CD4-positive, alpha-beta T cell treated with Interleukin-4 for 4 hours (primary cell): ENCODE measurements at places on chromosomes 6 and 20.

DNA sequence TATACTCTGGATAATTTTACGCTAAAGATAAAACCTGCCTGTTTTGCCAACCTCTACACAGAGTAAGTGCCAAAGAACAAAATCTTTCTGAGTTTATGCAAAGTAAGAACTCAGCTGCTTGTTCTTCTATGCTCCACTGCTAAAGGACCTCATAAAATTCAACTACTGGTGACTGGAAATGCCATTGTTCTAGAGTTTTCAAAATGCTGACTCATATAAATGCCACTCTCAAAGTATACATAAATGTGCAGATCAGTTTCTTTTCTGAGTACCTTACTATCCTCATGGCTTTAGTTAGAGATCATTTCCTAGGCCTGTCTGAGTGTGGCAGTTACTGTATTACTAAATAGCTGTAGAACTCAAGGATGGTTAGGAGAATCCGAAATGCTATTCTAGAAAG, 45.6 kb downstream of the LYRM4 start:
- DNase-seq: no peak

DNA sequence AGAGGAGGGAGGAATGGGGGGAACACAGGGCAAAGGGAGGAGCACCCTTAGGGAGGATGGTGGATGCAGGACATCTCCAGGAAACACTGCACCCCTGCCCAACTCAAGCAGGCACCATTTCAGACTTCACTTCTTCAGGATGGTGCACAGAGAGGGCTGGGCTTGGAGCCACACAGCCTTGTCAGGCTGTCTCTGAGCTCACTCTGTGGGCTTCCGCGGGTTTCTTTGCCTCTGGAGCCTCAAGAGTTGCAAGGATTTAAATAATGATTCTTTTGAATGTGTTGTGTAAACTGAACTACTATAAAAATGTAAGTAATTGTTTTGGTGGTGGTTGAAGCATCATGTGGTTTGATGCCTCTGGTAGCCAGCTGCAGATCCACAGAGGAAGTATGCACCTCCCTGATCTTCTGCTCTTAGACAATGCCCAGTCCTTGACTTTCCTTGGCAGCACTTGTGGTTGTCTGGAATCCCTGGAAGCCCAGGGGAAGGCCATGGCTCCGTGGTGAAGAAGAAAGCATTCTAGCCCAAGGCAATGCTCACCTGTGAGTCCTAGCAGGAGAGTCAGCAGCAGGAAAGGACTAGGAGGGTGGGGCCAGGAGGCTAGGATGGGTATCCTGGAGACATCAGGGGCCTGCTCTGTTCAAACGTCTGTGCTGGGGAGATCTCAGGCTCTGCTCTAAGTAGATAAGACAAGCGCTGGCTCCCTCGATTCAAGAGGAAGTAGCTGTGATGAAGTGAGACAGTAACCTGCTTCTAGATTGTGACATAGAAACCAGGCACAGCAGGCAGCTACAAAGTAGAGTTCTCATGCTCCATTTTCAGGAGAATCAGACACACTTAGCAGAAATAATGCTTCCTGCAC, 50.2 kb upstream of the SIRPG start:
- no peak for DNase-seq

DNA sequence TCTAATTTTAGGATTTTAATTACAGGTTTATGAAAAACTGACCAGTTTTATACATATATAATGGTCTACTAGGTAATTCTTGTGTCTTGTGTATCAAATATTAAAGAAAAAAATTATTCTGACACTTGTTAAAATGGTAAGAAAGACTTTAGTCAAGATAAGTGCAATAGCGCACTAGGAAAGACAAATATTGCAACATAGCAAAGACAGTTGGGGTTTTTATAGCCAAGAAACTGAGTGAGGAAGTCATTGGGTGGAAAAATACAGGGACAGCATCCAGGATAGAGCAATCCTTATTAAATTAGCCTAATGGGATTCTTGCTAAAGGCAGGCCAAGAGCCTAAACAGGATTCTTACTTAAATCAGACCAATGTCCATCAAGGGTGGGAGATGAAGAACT, 71.1 kb downstream of the ROS1 start:
- DNase-seq: no peak

- no peak for DNase-seq
Observed at GRCh38 chr6:133591275-133591674, 297.6 kb upstream of the TCF21 start.

DNA sequence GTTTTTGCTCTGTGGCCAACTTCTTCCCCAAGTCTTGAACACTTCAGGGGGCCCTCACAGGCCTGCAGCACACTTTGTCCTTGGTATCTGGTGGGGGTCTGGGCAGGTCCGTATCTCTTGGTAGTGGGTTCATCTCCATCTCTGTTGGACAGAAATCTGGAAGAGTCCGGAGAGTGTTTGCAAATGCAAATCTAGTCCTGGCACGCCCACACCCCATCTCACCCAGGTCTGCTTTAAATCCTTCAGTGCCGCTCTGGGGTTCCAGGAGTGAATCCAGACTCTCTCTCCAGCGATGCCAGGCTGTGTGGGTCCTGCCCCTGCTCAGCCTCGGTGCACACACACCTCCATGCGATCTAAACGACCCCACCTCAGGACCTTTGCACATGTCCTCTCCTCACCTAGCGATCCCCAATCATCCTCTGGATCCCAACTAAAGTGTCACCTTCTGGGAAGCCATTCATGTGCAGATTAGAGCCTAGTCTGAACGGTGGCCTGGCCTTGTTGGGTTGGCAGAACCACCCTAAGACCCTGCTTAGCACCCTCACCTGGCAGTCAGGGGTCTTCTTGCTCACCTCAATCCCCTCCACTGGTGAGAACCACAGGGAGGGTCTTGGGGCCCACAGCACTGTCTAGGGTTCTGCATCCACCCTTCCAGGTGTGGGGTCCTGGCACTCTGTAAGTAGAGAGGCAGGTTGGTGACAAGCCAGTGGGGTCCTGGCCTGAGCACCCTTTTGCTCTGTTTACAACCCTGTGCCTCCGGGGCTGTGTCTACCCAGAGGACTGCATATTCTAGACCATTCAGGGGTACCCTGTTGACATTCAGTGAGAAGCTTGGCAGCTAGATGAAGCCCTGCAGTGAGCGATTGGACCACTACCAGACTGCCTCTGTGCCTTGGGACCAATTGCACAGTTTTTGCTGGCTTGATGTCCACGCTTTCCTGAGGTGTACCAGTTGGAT, 100.8 kb downstream of the SYCP2 start:
- no peak for DNase-seq

- DNase-seq: no peak
Observed at GRCh38 chr6:111980971-111981840, 72.7 kb upstream of the CCN6 start.

DNA sequence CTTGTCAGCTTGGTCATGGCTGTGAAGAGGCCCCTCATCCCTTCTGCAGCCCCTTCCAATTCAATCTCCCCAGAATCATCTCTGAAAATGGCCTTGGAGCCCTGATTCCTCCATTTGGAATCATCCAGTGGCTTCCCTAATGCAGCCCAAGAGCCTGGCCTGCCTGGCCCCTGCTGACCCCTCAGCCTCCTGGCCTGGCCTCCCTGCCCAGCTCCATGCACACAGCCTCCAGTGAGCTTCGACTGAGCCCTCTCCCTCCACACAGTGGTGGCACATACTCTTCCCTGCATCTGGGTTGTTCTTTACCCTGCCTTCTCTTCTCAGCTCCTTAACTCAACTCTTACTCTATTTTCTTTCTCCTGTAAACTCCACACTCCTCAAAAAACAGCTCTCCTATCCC, 120.9 kb downstream of the ANKRD60 start:
- DNase-seq: no peak

DNA sequence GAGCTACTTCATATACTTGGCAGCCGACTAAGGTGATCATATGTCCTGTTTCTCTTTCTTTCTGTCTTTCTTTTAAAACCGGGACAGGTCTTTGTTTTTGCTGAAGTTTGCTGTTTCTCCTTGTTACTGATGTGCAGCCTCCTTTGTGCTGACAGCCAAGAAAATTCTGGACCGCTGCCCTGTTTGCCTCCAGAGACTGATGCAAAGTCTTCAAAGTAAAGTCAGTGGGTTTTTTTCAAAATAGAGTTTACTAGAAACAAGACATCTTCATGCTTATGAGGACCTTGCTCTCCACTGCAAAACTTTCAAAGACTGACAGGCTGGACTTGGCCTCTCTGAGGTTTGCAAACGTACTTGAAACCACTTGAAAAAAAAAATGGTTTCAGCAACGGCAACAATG, 510.5 kb upstream of the MAP3K7 start:
- no peak for DNase-seq

DNA sequence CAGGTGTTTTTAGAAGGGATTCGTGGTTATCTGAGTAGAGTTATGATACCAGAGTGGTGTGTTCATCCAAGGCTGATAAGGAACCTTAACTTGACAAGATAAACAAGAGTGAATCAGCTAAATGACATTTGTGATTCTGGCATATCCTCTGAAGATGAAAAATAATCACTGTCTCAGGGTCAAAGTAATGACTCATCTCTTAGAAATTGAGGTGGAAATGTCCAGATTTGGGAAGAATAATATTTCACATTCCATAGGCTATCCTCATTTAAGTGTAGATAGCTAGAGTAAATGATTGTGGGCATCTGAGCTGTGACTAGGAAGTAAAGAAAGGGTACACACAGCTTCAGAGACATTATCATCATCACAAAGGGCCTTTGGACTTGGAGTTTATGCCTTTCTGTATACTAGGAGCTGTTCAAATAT, 255.7 kb downstream of the GJA1 start:
- no peak for DNase-seq

DNA sequence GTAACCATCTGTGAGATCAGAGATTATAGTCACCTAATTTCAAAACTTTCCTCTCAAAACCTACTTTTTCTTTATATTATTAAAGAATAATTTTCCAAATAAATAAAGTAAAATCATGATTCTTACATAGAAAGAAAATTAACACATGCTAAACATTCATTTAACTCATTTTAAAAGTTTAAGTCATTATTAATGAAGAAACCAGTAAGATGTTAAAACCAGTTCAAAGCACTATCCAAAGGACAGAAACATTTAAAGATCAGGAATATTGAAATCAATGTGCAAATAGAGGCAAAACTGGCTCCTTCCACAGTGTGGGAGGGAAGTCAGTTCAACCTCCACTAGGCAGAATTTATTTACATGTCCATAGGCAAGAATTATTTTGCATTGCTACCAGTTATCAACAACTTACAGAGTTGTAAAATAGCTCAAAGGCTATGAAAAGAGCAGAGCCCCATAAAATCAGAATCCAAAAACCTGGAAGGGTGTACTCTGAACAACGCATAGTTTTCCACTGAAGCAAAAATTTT, 146.9 kb downstream of the KHDC1L start:
- DNase-seq: no peak

- no peak for DNase-seq
Observed at GRCh38 chr6:54718541-54719023, 128.0 kb upstream of the FAM83B start.

GRCh38 chr6:122869437-122870024, 80.5 kb downstream of the SMPDL3A start:
- no peak for DNase-seq

DNA sequence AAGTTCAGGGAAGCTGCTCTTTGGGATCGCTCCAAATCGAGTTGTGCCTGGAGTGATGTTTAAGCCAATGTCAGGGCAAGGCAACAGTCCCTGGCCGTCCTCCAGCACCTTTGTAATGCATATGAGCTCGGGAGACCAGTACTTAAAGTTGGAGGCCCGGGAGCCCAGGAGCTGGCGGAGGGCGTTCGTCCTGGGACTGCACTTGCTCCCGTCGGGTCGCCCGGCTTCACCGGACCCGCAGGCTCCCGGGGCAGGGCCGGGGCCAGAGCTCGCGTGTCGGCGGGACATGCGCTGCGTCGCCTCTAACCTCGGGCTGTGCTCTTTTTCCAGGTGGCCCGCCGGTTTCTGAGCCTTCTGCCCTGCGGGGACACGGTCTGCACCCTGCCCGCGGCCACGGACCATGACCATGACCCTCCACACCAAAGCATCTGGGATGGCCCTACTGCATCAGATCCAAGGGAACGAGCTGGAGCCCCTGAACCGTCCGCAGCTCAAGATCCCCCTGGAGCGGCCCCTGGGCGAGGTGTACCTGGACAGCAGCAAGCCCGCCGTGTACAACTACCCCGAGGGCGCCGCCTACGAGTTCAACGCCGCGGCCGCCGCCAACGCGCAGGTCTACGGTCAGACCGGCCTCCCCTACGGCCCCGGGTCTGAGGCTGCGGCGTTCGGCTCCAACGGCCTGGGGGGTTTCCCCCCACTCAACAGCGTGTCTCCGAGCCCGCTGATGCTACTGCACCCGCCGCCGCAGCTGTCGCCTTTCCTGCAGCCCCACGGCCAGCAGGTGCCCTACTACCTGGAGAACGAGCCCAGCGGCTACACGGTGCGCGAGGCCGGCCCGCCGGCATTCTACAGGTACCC, at the start of gene ESR1:
Gene ESR1 (plus strand): TSS at position 170 of the 858 bp plus-strand sequence. CDS start 231 bp downstream, at position 401.
- no peak for DNase-seq

DNA sequence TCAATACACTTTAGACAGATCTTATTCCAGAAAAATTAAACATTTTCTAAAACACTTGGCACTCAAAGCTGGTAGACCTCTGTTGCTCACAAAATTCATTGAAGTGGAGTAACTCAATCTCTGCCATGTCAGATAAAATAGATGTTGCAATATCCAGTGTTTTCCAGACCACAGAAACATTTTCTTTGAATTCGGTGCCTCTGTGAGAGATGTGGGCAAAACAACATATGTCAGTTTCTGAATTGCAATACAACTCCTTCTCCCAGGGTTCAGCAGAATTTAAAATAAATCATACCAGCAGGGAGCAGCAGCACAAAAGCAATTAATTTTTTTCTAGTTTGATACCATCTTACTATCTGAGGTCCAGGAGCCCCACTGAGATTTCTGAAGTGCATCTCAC, 11.3 kb upstream of the PKHD1 start:
- DNase-seq: no peak

DNA sequence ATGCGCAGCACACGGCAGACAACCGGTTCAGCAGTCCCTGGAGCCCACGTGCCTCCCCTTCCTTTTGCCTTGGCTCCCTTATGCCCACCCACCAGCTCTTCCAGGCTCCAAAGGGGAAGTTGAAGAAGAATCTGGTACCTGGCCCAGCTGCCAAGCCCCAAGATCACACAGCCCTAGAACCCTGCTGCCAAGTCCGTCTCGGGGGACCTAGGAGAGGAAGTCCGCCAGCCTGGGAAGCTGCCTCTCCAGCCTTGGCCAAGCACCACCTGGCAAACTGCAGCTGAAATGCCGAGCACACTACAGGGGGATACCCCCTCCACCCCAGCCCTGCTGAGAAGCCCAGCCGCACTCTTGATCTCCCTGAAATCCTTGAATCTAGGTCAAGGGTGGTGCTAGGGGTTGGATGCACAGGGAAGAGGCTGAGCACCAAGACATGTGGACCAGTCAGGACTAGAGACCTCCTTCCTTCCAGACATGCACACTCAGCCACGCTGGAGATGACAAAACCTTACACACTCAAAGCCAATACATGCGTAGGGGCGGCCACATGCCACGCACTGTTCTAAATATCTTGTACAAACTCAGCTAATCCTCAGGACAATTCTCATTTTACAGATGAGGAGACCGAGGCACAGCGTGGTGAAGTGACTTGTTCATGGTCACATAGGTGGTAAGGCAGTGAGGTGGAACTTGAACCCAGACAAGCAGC, 124.1 kb downstream of the PREX1 start:
- no peak for DNase-seq

- no peak for DNase-seq
Observed at GRCh38 chr6:43310134-43310533, 1.5 kb upstream of the CRIP3 start.

GRCh38 chr6:118187568-118188164, 280.6 kb downstream of the SLC35F1 start:
- no peak for DNase-seq
